ENCODE measurements at places on chromosomes 12 and 14.

DNA sequence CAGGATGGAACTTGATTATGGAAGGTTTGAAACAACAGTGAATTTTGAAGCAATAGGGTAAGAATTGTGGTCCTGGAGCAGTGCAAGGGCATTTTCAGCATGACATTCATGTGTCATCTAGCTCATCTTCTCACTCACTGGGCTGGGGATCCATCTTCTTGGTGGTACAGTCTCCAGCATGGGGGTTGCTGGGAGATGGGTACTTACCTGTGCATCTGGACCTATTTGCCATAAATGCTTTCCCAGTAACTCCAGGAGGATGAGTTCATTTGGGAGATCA lies 7.2 kb downstream of the HSP90AA1 start:
- no peak for DNase-seq

GRCh38 chr12:89319122-89319521 lies 33.2 kb downstream of the DUSP6 start:
- no peak for DNase-seq

DNA sequence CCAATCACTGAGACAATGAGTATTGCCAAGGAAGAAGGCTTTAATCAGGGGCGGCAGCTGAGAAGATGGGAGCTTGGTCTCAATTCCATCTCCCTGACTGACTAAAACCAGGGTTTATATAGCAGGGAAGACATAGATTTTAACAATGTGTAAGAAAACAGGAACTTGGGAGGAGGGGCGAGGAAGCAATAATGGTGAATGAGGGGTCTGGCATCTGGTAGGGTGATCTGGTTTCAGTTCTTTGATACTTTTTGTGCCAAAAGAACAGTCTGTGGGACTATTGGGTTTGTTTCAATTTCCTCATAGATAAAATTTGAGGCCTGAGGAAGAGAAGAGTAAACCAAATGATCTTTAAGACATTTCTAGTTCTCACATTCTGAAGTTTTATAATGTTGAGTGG lies 49.2 kb downstream of the FUT8 start:
- DNase-seq, result no peak

DNA sequence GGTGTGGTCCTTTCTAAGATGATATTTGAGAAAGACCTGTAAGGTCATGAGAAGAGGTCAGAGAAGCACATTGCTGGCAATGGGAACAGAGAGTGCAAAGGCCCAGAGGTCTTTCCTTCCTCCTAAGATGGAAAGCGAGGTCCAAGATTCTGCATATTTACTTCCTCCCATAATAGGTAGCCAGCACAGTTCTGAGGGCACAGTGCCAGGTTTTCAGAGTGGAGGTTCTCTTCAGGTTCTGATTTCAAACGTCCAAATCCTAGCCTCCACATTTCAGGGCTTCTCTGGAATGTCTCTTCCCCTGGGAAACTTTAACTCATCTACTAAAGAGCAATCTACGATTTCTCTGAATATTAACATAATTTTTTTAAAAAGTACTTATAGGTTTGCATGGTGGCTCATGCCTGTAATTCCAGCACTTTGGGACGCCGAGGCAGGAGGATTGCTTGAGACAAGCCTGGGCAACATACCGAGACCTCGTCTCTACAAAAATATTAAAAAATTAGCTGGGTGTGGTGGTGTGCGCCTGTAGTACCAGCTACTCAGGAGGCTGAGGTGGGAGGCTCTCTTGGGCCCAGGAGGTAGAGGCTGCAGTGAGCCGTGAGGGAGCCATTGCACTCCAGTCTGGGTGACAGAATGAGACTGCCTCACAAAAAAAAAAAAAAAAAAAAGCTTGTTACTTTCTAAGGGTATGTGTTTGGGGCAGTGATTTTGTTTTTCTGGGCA lies 526 bp upstream of the MRPL42 start:
- DNase-seq, result no peak

- DNase-seq, result no peak
Measured at GRCh38 chr12:107859367-107859766, 84.9 kb downstream of the ASCL4 start.

GRCh38 chr14:85483652-85484051 lies 46.3 kb upstream of the FLRT2 start:
- no peak for DNase-seq

DNA sequence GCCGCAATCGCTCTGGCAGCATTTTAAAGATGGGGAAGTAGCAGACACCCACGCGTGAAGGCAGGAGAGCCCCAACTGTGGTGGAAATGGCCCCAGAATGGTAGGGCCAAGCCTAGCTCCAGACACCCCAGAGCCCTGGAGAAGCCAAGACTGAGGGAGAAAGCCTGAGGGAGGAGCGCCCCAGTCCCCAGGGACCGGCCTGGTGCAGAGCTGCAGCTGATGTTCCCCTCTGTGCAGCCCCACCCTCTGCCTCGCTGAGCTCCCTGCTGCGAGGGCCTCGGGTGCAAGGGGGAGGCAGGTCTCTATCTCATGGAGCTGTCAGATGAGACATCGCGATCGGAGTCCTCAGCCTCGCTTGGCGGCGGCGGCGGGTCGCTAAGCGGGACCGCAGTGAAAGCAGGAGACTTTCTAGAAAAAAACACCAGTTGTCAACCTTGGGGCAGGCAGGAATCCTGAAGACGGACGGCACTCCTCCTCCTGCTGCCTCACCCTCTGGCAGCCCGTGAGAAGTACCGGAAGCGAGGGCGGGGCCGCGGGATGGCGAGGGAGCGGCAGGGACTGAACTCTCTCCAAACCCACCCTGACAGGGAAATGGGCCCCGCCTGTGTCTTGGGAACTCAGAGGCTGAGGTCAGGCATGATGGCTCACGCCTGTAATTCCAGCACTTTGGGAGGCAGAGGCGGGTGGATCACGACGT lies 6.0 kb downstream of the GAPDH start:
- peak; percentile 29 for DNase-seq

- no peak for DNase-seq
Measured at GRCh38 chr14:69879175-69880043, at the start of gene SMOC1. SMOC1 (plus strand) TSS chr14:69879416; CDS start chr14:69879679, 263 bp downstream.

- no peak for DNase-seq
Measured at GRCh38 chr12:126193190-126193589, 1128.0 kb downstream of the AACS start.

DNA sequence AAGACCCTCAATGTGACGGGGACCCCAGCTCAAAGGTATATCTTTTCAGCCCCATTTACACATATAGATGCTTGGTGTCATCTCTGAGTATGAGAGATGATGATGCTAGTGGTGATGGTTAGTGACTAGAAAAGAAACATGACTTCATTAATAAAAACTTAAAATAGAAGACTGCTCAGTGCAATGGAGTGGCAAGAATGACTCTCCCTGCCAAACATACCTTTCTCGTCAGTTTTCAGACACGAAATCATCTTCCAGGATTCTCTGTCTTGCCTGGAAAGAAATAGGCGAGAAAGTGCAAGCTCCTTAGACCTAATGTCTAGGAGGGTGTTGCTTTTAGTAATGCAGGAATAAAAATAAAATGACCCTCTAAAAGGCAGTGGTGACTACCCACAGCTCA lies 71.7 kb downstream of the TPH2 start:
- no peak for DNase-seq

- no peak for DNase-seq
Measured at GRCh38 chr14:24392325-24393091, 6.3 kb upstream of the NYNRIN start.

DNA sequence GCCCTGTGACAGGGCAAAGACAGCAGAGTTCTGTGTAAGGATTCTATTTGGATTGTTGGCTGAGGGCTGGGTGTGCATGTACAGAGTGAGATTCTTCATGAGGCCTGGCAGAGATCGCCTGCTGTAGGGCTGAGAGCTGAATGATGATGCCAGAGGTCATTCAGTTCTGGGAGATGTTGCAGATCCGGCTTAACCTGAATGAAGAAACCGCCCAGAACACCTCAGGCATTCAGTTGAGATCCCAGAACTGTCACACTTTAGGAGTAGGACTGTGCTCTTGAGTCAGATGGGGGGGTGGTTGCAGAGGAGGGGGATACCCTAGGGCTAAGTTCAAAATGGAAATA lies 5.8 kb upstream of the EVL start:
- no peak for DNase-seq

- DNase-seq, result no peak
Measured at GRCh38 chr12:19688532-19688931, 249.2 kb downstream of the AEBP2 start.

DNA sequence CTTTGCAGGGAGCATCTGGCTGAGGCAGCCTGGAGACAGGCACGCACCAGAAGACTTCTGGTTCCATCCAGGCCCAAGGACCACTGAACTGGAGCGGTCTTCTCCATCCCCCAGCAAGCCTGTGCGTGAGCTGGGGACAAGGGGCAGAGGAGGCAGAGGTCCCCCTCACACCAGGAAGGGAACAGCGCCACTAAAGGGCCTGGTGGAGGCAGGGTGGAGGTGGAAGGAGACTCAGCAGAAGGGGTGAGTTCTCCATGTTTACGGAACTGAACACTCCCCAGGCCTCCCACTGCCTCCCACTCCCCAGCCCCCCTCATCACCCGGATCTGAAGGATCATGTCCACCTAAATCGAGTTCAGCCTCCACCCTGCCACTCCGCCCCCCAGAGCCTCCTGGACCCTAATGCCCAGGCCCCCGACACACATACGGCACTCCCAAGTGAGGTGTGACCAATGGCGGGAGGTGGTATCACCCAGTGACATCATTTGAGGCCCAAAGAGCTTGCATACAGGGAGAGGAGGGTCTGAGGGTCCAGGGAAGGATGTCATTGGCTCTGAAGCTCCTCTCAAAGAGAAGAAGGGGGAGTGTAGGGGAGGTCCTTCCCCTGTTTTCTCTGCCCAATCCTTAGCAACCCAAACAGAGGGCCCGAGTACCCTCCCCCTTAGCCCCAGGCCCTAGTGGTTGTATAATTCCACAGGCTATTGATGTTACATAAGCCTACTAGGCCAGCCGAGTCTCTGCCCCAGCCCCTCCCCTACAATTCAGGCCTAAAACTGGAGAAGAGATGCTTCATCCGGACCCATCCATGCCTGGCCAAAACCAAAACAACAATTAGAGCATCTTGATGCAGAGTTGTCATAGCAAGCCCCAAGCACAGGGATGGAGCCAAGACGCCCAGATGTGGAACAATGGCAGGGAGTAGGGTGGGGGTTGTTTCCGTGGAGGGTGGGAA lies 1.0 kb downstream of the FAIM2 start:
- no peak for DNase-seq

- DNase-seq, result no peak
Measured at GRCh38 chr12:6829536-6830220, 1.5 kb downstream of the P3H3 start.

DNA sequence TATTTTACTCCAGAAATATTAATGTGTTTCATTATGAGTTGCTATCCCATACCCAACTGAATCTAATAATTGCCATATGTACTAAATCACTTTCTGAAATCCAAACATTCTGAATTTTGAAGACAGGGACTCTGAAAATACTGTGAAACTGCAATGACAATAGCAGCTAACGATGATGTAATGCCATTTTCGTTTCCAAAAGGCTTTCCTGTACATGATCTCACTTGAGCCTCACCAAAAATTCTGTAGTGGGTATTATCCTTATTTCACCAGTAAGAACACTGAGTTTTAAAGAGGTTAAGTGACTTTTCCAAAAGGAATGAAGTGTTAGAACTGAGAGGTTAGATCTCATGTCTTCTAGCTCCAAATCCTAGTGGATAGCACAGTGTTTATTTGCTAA lies 133.3 kb downstream of the FLRT2 start:
- DNase-seq, result no peak

DNA sequence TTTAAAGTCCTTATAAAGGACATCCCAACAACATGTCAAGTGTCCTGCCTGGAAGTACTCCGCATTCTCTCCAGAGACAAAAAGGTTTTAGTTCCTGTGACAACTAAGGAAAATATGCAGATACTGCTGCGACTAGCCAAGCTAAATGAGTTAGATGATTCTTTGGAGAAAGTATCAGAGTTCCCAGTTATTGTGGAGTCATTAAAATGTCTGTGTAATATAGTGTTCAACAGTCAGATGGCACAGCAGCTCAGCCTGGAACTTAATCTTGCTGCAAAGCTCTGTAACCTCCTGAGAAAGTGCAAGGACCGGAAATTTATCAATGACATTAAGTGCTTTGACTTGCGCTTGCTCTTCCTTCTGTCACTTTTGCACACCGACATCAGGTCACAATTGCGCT lies 40.2 kb downstream of the RIC8B start:
- DNase-seq, result no peak

DNA sequence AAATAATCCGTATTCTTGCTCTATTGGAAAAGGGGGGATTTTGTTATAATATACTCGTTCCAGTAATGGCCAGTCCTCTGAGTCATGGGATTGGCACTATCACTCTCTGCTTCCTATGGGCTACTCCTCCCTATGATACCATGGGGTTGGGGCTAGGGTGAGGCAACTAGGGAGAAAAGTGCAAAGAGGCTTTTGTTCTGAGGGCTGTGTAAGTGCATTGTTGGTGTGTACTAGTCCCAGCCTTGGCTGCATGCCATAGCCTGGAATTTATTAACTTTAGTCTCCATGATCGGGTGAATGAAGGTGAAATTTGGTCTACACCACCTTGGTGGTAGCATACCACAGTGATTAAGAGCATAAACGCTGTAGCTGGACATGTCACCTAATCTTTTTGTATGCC lies 247.6 kb downstream of the RPAP3 start:
- DNase-seq, result no peak

GRCh38 chr12:52354200-52354599 lies 13.1 kb downstream of the KRT85 start:
- no peak for DNase-seq

GRCh38 chr14:55097881-55098560 lies 31.0 kb upstream of the LGALS3 start:
- DNase-seq, result no peak

DNA sequence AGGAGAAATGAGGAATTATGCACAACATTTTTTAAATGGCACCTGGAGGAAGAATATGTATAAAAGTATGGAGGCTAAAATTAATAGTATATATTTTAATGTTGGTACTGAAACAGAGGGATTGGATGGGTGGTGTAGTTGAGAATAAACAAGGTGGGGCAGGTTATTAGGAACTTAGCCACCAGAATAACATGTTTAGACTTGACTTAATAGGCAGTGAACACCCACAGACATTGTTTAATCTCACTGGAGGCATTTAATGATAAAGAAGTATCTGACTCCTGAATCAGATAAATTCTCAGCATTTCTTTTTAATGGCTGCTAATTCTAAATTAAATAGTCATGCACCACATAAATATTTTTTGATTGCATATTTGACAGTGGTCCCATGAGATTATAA lies 139.7 kb downstream of the CNTN1 start:
- no peak for DNase-seq

- no peak for DNase-seq
Measured at GRCh38 chr14:59199205-59199604, 10.7 kb downstream of the DAAM1 start.

- DNase-seq, result no peak
Measured at GRCh38 chr14:80465546-80466220, 254.4 kb upstream of the DIO2 start.

DNA sequence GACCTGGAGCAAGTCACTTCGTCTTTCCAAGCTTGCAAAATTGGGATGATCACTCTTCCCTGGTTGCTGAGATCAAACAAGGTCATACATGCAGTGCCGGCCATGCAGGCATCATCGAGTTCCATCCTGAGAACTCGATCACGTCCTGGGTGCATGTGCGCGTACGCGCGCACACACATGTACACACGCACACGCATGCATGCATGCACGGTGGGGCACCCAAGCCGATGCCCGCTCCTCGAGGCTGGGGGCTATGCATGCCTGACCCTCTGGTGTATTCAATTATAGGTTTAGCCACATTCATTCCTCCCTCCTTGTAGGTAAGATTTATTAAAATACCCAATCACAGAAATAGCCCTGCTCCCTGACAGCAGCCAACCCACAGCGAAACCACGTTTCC lies 26.0 kb downstream of the MMAB start:
- no peak for DNase-seq

Data from NCI-H187 (cell line).